Activated naive CD4-positive, alpha-beta T cell (primary cell): ENCODE measurements at places on chromosomes 11 and 22.

DNA sequence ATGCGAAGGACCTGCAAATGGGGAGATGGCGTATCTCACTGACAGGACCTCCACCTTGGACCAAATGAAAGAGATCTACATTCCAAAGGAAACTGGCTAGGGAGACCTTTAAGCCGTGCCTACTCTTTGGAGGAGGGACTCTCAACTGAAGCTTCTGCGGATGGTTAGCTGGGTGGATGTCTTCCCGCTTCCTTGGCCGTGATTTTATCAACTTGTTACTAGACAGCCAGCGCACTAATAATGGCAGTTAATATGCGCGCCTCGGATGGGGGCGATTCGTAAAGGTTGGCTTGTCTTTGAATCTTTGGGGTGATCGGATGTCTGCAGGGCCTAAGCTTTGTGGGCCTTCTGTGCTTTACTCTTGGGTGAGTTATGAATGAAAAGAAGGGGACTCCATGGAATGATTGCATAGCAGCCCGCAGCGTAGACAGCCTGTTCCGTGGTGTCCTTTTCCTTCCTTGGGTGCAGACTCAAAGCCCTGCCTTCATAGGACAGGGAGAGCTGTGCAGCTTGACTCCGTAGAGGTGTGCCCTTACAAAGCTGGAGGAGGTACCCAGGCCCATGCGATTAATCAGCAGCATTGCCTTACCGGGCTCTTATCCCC, 1.5 kb downstream of the ZNRF3 start:
- DNase-seq, result no peak

- DNase-seq, result no peak
Observed at GRCh38 chr11:14813516-14813915, 78.5 kb downstream of the CYP2R1 start.

DNA sequence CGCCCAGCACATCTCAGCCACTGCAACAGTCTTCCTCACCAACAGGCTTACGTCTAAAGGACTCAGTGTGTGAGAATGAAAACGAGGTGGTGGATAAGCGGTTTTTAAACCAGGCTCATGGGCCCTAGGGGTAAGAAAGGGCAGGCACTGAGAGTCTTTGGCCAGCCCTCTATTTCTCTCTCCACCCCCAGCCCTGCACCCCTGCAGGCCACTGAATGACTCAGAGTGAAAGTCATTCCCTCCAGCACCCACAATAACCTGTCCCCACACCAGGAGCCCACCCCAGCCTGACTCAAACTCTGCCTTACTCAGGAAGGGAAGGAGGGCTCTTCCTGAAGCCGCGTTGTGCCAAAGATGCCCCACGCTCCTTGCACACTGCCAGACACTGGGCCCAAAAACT, 72.0 kb downstream of the LARGE1 start:
- no peak for DNase-seq

GRCh38 chr22:41762980-41763779, 37.3 kb upstream of the CCDC134 start:
- no peak for DNase-seq

GRCh38 chr11:65452806-65453490, 30.4 kb downstream of the NEAT1 start:
- no peak for DNase-seq

- DNase-seq, result no peak
Observed at GRCh38 chr11:99887481-99887880, 799.6 kb upstream of the ARHGAP42 start.

DNA sequence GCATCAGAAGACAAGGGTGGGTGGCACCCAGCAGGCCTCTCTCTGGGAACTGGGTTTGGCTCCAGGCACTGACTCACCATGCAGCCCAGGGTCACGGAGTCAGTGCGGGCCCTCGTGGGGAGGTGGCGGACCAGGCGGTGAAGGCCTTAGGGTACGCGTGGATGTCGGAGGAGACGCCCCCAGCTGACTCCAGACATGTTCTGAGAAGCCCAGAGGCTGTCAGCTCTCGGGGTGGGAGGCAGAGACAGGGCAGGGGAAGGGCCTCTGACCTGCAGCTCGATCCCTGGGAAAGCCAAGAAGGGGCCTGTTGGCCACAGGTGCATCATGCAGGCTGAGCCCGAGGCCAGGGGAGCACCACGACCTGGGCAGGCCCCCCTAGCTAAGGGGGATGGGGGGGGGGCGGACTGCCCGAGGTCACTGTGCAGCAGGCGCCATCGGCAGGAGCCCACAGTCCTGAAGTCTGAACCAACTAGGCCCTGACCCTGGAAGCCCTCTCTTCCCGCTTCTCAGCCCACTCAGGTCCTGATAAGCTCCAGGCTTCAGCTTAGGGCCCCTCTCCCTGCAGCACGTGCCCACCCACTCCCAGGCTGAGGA, 18.0 kb downstream of the MOB2 start:
- DNase-seq, result no peak

- DNase-seq, result no peak
Observed at GRCh38 chr11:8766043-8766987, 83.7 kb downstream of the RPL27A start.

GRCh38 chr11:130439160-130439519, 9.3 kb upstream of the ADAMTS15 start:
- DNase-seq, result no peak

DNA sequence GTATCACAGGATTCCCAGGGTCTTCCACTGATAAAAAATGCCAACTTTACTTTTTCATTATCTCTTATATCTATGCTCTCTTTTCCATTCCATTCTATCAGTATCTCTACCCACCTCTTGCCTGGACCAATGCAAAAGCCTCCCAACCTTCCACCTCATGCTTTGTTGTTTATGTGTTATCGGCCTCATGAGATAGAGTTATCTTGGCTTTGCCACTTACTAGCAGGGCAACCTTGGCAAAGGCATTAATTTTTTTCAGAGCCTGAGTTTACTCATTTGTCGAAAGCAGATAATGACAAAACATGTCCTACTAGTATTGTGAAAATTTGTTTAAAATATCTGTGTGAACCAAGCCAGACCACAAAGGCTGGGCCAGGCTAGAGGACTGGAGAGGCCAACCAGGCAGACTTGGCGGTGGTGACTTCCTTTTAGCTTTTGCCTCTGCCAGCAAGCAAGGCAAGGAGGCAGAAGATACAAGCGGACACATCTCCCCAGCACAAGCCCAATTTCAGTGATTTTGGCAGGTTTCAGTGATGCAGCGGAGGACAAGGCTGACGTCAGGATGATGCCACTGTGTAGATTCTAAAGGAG, 106.9 kb downstream of the ADAMTS15 start:
- DNase-seq, result no peak

GRCh38 chr11:111526501-111526900, 11.9 kb downstream of the HOATZ start:
- no peak for DNase-seq

GRCh38 chr11:76789443-76789719, 6.2 kb downstream of the TSKU start:
- DNase-seq, result no peak

DNA sequence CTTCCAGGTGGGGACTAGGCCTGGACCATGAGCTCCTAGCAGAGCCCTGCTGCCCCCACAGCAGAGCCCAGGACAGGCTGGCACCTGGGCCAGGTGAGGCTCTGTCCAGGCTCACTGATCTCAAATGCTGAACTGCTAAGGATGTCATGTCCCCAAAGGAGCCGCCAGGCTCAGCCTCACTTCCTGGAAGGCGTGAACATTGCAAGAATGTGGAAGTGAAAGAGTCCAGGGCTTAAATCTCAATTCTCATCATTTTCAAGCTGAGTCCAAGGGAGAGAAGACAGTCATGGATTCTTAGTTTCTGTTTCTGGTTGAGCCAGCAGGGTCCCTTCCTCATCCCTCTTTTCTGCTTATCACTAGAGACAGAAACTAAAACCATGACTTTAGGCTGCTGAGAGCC, 5.0 kb downstream of the ASCL2 start:
- no peak for DNase-seq

- no peak for DNase-seq
Observed at GRCh38 chr22:49364398-49364797, 463.3 kb downstream of the BRD1 start.

GRCh38 chr11:65427691-65428577, 5.3 kb downstream of the NEAT1 start:
- no peak for DNase-seq

DNA sequence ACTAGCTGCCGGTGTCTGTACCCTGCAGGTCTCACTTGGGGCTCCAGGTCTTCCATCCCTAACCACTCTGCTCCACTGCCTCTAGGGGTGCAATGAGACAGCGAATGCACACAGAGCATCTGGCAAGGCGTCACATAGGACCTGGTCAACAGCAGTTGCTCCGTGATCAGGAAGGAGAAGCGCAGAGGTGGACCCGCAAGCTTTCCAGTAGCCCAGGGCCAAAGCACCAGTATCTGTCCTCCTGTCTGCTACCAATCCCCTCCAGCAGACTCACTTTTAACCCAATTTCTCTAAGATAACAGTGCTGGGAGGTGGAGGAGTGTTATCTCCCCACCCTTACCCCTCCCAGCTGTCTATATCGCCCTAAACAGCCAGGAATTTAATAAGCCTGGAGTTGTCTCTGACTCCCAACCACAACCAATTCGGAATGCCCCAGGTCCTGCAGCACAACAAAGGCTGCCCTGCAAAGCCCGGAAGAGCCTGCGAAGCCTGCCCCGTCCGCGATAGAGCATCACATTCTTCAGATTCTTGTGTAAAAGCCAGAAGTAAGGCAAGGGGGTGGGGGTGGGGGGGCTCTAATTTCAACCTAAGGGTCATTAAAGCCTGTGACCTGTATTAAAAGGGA, 19.3 kb downstream of the MYH9 start:
- no peak for DNase-seq

DNA sequence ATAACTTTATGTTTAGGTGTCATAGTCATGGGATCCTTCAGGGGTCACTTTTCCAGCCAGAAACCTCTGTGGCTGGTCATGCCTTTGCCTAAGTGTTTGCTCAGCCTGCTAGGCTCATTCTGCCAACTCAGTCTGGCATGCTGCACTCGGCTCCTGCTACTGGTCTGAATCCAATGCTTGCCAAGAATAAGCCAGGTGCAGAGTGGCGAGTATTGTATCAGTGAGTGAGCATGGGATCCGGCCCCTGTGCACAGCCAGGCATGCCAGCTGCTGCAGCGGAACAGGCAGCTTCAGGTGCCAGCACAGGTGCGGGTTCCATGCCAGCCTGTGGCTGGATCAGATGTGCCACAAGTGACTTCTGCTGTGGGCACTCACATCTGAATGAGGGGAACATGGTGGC, 1269.3 kb upstream of the CNTN5 start:
- DNase-seq, result no peak

DNA sequence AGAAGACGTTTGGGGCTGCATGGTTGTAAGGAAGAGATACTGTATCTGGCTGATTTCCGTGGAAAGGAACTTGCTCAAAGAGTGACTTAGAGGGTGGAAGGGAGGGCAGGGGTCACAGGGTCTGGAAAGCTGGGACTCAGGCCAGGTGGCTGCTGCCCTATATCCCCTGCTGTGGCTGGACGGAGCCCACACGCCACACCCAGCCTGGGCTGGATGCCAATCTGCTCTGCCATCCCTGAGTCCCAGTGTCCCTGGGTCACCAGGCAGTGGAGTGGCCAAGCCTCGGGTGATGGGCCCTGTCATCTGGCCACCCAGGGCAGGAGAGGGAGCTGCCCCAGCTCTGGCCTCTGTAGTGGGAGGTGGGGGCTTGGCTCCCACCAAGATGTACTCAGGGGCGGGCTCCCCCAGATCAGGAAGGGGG, 26.5 kb upstream of the KRTAP5-7 start:
- DNase-seq, result no peak

GRCh38 chr11:123164732-123165450, 30.2 kb downstream of the CLMP start:
- DNase-seq, result no peak

DNA sequence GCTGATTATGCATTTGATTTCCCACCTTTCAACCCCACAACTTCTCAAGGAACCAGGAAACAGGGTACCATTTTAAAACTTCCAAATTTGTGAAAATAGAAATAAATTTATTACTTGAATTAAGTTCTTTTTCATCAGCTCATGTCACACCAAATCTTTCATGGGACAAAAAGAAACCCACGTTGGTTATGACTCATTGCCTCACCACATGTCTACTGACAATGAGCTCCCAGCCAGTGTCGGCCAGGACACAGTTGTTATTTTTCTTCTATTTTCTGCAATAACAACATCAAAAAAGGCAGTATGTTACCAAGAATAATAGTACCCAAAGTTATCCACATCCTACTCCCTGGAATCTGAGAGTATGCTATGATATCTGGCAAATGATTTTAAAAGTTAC, 17.3 kb downstream of the MS4A6A start:
- DNase-seq, result no peak

DNA sequence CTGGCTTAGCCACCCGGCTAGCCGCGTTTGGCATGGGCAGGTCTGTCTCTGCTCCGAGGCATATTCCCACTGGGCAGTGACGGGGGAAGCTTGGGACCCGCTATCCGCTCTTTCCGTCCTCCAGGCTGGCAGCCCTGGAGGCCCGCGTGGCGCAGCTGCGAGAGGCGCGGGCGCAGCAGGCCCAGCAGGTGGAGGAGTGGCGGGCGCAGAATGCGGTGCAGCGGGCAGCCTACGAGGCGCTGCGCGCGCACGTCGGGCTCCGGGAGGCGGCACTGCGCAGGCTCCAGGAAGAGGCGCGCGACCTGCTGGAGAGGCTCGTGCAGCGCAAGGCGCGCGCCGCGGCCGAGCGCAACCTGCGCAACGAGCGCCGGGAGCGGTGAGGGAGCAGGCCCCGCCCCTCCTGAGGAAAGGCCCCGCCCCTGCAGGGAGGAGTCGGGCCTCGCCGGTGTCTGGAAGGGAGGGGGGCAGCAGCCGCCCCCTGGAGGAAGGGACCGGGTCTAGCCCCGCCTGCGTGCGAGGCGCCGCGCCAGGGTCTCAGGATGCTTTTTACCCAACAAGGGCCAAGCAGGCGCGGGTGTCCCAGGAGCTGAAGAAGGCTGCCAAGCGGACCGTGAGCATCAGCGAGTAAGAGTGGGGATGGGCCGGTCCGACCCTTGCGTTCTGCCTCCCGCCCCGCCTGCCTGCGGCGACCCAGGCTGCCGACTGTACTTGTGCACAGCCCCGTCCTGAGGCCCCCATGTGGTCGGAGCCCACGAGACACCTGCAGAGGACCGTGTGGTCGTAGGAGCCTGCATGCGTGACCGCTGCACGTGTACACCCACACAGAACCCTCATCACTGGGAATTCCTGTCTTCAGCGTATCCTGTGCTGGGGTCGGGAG, 7.9 kb downstream of the ATG16L2 start:
- peak; percentile 94 for DNase-seq

GRCh38 chr11:32511926-32512325, 71.7 kb upstream of the EIF3M start:
- DNase-seq, result no peak

DNA sequence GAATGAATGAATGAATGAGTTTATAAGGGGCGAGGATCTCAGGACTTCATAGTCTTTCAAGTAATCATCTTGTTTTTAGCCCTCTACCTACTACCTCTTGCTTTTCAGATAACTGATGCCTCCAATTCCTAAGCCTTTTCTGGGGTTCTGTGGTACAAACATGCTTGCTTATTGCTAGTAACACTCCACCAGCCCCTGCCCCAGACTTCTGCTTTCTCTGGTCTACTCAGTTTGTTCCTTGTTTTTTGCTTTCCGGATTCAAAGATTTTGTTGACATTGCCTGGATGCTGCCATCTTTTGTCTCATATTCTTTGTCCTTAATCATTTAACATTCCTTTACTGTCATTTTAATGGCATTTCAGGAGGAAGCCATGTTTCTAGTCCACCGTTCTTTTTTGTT, 8.9 kb upstream of the TMEM9B start:
- DNase-seq, result no peak
